Motor neuron (in vitro differentiated cells): ENCODE measurements at places on chromosomes 1 and 21. TPM values are rescaled to one million over a fixed set of nuclear protein-coding genes. Genes with fewer than 3 reads are reported as not detected.
A peak's percentile ranks its signal among the peaks of the same experiment; 100 is the strongest.

TMIGD3 gene
- not detected in 2 replicates for total RNA-seq

- ATAC-seq, result peak; percentile 60
Observed at GRCh38 chr1:36561361-36561724, 78.6 kb upstream of the CSF3R start.

NEGR1 gene
- total RNA-seq, result 40.6 and 43.1 TPM in 2 replicates

GRCh38 chr21:28419811-28420210, 572.9 kb downstream of the LTN1 start:
- no peak for ATAC-seq

- ATAC-seq, result no peak
Observed at GRCh38 chr1:209231476-209232156, 351.9 kb upstream of the CAMK1G start.
